ENCODE measurements at places on chromosomes 16 and 17. TPM values are rescaled to one million over a fixed set of nuclear protein-coding genes. Genes with fewer than 3 reads are reported as not detected.

The TLCD3B gene
- not detected for total RNA-seq

The ZNF385C gene
- 0.26 TPM for total RNA-seq

The ZKSCAN2 gene
- total RNA-seq: 3.4 TPM

The TPSD1 gene
- total RNA-seq: not detected

The SLC52A1 gene
- total RNA-seq: 0.53 TPM

The BHLHA9 gene
- total RNA-seq: not detected

The C1QTNF1 gene
- 0.79 TPM for total RNA-seq

The KATNIP gene
- total RNA-seq: 21.8 TPM

The FZD2 gene
- total RNA-seq: under 0.01 TPM

The CES3 gene
- total RNA-seq: 6.3 TPM

The MYH13 gene
- total RNA-seq: not detected

The RBFOX1 gene
- total RNA-seq: not detected

The TPSG1 gene
- not detected for total RNA-seq

The PIK3R6 gene
- total RNA-seq: not detected

The MEOX1 gene
- total RNA-seq: not detected

The NECAB2 gene
- total RNA-seq: not detected
